Panc1 (cell line): ENCODE measurements at places on chromosomes 6 and 20.

DNA sequence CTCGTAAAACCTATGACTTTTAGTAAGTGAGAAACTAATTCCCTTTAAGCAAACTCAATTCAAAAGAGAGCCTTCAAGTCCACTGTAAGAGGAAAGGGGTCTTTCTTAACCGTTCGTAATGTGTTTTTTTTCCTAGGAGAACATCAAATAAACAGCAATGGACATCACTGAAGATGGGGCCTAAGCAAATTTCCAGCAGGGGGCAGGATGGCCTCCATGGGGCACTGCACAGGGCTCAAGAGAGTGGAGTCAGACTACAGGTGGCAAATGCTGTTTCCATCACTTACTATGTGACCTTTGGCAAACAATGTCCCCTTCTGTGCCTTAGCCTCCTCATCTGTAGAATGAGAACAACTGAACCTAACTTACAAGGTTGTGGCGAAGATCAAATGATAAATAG, 88.7 kb downstream of the ARHGAP18 start:
- DNase-seq, result no peak

DNA sequence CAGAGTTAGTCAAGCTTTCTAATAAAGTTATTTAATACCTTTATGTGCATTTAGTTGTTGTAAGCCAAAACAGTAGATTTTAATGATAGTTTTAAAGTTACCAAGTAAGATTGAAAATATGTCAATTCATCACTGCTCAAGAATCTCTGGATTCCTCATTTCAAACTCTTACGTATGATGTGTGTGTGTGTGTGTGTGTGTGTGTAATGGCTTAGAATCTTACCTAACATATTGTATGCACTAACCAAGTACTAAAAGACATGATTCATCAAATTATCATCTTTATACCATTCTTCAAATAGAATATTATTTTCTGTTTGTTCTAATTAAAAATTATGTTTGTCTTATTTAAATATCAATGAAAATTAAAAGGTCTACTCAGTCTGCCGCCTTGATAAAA, 41.5 kb upstream of the ZNF337 start:
- DNase-seq, result no peak

- DNase-seq, result no peak
These were observed 6.6 kb upstream of the SPO11 start for GRCh38 chr20:57323034-57323433.

GRCh38 chr20:64024141-64024990, 11.6 kb upstream of the C20orf204 start:
- no peak for DNase-seq

GRCh38 chr6:127952831-127953230, 52.0 kb upstream of the THEMIS start:
- no peak for DNase-seq

DNA sequence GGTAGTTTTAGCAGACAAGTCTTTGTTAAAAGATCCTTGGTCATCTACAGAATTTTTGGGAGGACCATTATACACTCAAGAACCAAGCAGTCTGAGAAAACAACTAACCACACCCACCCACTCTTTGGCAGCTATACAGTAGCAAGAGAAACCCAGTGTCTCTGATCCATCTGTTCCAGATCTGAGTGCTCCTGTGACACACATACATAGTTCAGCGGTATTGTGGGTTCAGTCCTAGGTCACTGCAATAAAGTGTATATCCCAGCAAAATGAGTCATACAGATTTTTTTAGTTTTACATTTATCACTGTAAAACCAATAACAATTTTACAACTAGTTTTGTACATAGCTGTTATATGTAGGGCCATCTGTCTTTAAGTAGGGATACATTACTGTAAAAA, 47.4 kb upstream of the PAK5 start:
- no peak for DNase-seq

DNA sequence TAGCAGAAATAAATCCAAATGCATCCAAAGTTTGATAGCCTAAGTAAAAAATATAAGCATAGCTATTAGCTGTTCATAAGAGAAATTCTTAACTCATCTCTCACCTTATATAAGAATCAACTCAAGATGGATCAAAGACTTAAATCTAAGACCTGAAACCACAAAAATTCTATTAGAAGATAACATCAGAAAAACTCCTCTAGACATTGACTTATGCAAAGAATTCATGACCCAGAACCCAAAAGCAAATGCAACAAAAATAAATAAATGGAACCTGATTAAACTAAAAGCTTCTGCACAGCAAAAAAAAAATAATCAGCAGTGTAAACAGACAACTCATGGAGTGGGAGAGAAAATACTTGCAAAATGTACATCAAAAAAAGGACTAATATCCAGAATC, 184.3 kb downstream of the TFAP2A start:
- DNase-seq, result no peak

GRCh38 chr6:1536526-1537429, 72.9 kb upstream of the FOXC1 start:
- no peak for DNase-seq

DNA sequence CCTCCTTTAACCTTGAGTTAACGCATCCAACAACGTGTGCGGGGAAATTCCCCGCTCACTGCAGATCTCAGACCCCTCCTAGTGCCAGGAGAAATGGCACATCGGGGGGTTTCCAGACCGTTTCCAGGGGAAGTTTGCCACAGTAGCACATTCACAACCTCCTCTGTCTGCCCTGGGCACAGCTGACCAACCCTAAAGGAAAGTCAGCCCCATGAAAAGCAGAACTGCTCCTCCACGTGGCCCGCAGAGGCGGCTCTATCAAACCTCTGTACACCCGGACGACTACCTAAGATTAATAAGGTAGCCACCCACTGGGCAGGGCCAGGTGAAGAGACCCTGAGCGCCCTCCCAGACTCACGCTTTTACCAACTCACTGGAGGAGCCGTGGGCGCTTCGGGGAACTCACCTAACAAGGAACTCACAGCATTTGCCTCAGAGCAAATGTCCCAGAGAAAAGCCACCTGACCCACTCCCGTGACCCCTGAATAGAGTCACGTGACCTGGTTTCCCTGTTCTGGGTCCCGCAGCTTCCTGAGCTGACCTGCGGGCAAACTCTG, 93.1 kb downstream of the PRND start:
- no peak for DNase-seq

DNA sequence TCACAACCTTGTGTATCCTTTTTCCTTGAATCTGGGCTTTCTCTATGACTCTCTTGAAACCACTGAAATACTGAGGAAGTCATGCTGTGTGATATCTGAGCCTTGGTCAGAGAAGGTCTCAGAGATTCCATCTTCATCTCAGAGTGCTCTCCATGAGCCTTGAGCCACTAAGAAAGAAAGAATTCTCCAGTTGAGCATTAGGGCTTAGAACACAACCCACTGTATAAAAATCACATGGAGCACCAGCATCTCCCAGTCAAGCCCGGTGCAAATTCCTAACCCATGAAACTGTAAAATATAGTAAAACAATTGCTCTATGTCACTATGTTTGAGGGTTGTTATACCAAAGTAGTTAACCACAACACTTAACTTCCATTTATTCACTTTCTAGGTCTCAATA, 181.4 kb downstream of the MOXD1 start:
- DNase-seq, result no peak

DNA sequence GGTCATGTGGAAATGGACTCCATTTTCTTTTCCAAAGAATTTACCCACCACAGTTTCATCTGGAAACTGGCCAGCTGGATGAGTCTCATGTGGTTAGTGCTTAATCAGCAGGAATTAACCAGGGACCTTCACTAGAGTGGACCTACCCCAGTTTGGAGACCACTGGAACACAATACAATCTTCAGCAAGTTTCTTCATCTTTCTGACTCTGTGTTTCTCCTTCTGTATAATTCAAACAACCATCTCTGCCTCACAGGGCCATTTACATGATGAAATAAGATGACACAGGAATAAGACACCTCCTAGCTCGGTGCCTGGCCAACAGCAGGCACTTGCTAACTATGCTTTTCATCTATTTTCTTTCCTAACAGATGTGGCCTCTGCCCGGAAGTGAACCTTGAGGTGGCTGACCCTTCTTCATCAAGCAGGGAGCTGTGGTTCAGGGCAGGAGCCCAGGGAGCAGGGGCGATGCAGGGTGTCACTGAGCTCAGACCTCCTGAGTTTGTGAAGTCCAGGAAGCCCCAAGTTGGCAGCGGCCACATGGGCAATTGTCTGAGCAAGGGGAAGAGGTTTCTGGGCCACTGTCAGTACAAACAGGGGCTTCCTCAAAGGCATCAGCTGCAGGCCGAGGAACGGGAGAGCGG, 98.8 kb downstream of the SOD2 start:
- peak; percentile 12 for DNase-seq

GRCh38 chr6:8881663-8882062, 446.3 kb upstream of the SLC35B3 start:
- no peak for DNase-seq

- DNase-seq, result no peak
These were observed 5.9 kb downstream of the FOXA2 start for GRCh38 chr20:22578221-22579118.
